ENCODE measurements at places on chromosomes 1 and 21. TPM values are rescaled to one million over a fixed set of nuclear protein-coding genes. Genes with fewer than 3 reads are reported as not detected.
A peak's percentile ranks its signal among the peaks of the same experiment; 100 is the strongest.

Gene ADAMTS5
- total RNA-seq = 10.7 TPM

Gene CRNN
- not detected for total RNA-seq

Gene AJAP1
- 0.35 TPM for total RNA-seq

Gene S100A5
- not detected for total RNA-seq

Gene TMEM79
- 6.7 TPM for total RNA-seq

Gene SPRR1A
- total RNA-seq = not detected

Gene RAP1A
- total RNA-seq = 41.4 TPM

DNA sequence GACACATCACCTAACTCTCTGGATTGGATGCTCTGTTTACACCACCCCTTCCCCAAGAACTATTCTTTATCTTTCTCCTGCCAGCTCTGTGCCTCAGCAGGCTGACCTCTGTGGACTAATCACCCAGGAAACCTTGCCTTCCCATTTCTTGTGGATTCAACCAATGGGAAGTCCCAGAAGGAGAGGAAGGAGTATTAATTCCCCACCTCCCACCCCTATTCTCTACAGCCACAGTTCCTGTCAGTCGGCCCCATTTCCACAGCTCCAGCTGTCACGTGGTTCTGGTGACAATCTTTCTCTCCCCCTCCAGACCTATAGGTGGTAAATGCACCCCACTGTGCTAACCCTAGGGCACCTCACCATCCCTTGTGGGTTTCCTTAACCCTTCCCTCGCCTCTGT, 46.8 kb upstream of the SSBP3 start:
- H3K4me3 ChIP-seq = no peak overlapping the region
- H3K4me1 ChIP-seq = no peaks in the 10 kb centered on the region
- no peaks in the 10 kb centered on the region for H3K27me3 ChIP-seq
- H3K27ac ChIP-seq = no peak overlapping the region
- no peak for DNase-seq
- H3K36me3 ChIP-seq = no peaks in the 10 kb centered on the region

DNA sequence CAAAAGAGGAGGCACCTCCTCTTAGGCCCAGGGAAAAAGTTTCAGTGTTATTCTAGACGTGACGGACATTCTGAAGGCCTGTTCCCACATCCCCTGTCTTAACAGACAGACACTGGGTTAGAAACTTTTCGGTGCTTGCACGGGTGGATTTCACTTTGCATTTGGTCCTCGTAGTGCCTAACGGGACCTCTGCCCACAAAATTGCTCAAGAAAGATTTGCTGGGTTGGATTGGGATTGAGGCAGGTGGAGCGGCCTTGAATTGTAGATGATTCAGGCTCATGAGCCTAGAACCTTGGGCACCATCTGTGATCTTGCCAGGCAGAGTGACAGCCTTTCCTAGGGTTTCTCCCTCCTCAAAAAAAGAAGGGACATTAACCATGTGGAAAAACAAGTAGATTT, 2.8 kb downstream of the PLA2G5 start:
- no peaks in the 10 kb centered on the region for H3K36me3 ChIP-seq
- DNase-seq = no peak
- peaks cover 3% of the 10 kb centered on the region for H3K4me1 ChIP-seq
- no peaks in the 10 kb centered on the region for H3K27me3 ChIP-seq
- H3K4me3 ChIP-seq = no peak overlapping the region
- no peak overlapping the region for H3K27ac ChIP-seq

- no peaks in the 10 kb centered on the region for H3K4me1 ChIP-seq
- no peak for DNase-seq
- H3K27me3 ChIP-seq = no peaks in the 10 kb centered on the region
- no peaks in the 10 kb centered on the region for H3K36me3 ChIP-seq
- no peak overlapping the region for H3K4me3 ChIP-seq
- H3K27ac ChIP-seq = no peak overlapping the region
Measured at GRCh38 chr21:27550287-27550686, 583.4 kb upstream of the ADAMTS5 start.

DNA sequence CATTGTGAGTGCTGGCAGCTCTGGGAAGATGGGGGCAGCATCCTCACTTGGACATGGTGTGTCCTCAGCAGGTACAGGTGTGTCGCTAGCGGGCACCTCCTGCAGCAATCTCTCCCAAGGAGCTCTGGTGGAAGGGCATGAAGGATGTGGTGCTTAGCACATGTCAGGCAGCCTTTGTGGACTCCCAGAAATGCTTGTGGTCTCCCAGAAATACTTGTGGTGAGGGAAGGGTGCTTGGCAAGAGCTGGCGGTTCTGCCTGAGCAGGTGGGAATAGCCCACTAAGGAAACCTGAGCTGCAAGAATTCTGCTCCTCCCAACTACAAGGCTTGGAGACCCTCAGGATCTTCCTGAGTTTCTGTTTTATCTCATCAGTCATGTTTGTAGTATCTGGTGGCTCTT, 371.6 kb downstream of the PRDM2 start:
- H3K27me3 ChIP-seq = no peaks in the 10 kb centered on the region
- H3K4me1 ChIP-seq = no peaks in the 10 kb centered on the region
- no peaks in the 10 kb centered on the region for H3K36me3 ChIP-seq
- H3K27ac ChIP-seq = no peak overlapping the region

DNA sequence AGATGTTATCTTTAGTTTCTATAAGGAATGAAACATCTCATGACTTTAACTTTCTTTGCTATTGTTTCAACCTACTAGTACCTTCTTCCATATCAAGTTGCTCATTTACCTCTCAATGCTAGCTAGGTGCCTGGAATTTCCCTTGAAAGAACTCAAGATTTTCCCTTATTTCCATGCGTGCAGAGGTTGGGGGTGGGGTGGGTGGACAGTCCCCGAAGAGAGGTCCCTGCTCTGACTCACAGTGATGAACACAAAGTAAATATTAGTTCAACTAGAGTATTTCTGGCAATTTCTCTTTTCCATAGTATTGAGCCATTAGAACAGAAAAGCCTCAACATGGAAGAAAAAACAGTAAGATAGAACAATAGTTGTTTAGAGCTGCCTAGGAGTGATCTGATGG, 239.0 kb upstream of the ZP4 start:
- no peaks in the 10 kb centered on the region for H3K27me3 ChIP-seq
- no peak overlapping the region for H3K4me3 ChIP-seq
- DNase-seq = no peak
- no peak overlapping the region for H3K27ac ChIP-seq
- H3K4me1 ChIP-seq = no peaks in the 10 kb centered on the region

GRCh38 chr1:50934838-50935237, 25.2 kb downstream of the FAF1 start:
- DNase-seq = no peak
- H3K27me3 ChIP-seq = no peaks in the 10 kb centered on the region
- H3K27ac ChIP-seq = no peak overlapping the region
- H3K36me3 ChIP-seq = no peaks in the 10 kb centered on the region

DNA sequence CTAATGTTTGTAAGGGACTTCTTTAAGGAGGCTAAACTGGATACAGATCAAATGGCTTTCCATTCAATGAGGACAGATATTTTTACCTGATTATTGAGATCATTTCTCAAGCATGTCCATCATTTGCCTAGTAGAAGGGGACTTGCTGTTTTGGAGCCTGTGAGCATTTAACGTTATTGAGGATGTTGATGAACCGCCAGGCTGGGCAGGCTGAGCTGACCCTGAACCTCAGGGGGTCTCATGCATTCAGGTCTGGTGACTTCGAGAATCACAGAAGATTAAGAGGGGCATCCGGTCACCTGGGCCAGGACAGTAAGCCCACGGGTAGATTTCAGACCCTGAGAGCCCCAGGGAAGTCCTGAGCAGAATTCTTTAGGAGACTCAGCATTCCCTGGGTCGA, 63.1 kb downstream of the BACE2 start:
- H3K4me1 ChIP-seq = no peaks in the 10 kb centered on the region
- no peak for DNase-seq
- H3K27ac ChIP-seq = peak overlapping the region; percentile 7
- H3K36me3 ChIP-seq = peaks cover 2% of the 10 kb centered on the region
- H3K4me3 ChIP-seq = no peak overlapping the region

DNA sequence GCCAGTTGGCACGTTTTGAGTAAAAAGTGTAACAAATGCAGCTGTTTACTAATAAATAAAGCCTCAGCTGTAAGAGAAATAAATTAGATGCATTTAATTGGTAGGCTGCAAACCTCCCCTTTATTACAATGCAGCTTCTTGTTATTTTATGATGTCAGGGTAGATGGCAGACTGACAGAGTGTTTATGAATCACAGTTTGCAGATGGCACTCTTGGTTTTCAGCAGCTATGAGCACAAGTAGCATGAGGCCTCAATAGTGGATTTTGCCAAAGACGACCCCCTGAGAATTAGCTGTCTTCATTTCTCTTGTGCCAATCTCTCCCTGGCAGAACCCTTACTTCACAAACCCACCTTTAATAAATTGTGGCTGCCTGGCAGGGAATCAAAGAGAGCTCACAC, 161.2 kb upstream of the C1orf87 start:
- H3K27ac ChIP-seq = no peak overlapping the region
- no peaks in the 10 kb centered on the region for H3K36me3 ChIP-seq
- H3K27me3 ChIP-seq = no peaks in the 10 kb centered on the region
- no peak overlapping the region for H3K4me3 ChIP-seq
- DNase-seq = no peak

GRCh38 chr1:5833911-5834310, 158.3 kb downstream of the NPHP4 start:
- H3K4me3 ChIP-seq = no peak overlapping the region
- no peaks in the 10 kb centered on the region for H3K4me1 ChIP-seq
- H3K27ac ChIP-seq = no peak overlapping the region
- H3K27me3 ChIP-seq = no peaks in the 10 kb centered on the region
- no peak for DNase-seq

GRCh38 chr1:208162903-208163302, 81.3 kb downstream of the PLXNA2 start:
- no peaks in the 10 kb centered on the region for H3K27me3 ChIP-seq
- no peak overlapping the region for H3K27ac ChIP-seq
- H3K4me1 ChIP-seq = peaks cover 60% of the 10 kb centered on the region
- peak; percentile 67 for DNase-seq
- H3K4me3 ChIP-seq = no peak overlapping the region

DNA sequence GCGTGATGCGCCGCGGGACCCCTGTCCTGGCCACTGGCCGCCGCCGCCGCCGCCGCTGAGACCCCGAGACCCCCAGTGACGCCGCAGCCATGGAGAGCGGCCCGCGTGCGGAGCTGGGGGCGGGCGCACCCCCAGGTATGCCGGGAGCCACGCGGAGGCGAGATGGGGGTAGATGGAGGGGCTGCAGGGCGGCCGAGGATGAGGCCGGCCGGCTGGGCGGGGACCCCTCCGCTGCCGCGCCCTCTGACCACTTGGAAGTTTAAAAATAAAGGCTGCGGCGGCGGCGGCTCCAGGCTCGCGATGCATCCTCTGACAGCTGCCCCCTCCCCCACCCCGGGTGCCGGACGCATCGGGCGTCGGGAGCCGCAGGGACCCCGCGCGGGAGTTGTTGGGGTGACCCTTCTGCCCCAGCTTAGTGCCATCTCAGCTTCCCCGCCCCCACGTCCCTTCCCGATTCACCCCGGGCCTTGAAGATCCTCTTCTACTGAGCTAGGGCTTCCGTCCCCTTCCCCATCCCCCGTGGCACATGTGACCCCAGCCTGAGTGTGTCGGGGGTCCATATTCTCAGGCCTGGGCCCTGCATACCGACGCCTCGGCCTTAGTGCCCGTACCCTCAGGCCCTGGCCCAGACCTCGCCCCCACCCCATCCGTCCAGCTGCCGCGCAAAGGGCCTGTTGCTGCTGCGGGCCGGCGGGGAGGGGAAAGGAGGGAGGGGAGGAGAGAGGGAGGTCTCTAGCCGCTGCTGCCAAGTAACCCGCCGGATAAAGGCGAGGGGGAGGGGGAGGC, 562 bp downstream of the MAP7D1 start:
- H3K36me3 ChIP-seq = no peaks in the 10 kb centered on the region
- peak overlapping the region; percentile 100 for H3K4me3 ChIP-seq
- peak overlapping the region; percentile 100 for H3K27ac ChIP-seq
- H3K27me3 ChIP-seq = no peaks in the 10 kb centered on the region

- H3K4me3 ChIP-seq = no peak overlapping the region
- H3K27me3 ChIP-seq = no peaks in the 10 kb centered on the region
- no peaks in the 10 kb centered on the region for H3K4me1 ChIP-seq
- no peaks in the 10 kb centered on the region for H3K36me3 ChIP-seq
Measured at GRCh38 chr1:209883341-209883971, 54.6 kb upstream of the SYT14 start.

DNA sequence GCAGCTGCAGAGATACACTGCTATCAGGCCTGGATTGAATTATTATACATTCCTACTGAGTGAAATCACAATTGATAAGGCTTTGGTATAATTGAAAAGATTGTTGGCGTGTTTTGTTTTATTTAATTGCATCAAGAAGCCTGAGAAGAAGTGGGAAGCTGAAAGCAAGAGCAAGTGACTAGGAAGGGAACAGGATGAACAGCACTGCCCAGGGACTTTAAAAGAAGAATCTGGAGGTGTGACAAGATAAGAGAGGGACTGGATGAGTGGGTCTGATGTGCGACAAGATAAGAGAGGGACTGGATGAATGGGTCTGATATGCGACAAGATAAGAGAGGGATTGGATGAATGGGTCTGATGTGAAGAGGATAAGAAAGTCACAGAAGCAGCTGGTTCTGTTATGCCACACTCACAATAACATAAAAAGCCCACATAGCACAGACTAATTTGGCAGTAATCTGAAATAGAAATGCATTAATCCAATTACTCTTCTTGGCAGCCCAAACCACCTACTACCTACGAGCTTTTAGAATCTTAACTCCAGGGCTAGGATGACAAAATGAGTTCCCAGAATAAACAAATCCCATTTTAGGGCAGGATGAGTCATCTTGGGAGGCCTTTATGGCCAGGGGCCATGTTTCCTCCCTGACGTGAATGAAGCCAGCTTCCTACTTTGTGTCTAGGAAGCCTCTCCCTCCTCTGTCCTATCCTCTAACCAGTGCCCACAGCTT, 129.7 kb downstream of the DUSP10 start:
- DNase-seq = peak; percentile 51
- H3K4me1 ChIP-seq = no peaks in the 10 kb centered on the region
- H3K4me3 ChIP-seq = no peak overlapping the region
- no peak overlapping the region for H3K27ac ChIP-seq
- no peaks in the 10 kb centered on the region for H3K36me3 ChIP-seq
- H3K27me3 ChIP-seq = no peaks in the 10 kb centered on the region

DNA sequence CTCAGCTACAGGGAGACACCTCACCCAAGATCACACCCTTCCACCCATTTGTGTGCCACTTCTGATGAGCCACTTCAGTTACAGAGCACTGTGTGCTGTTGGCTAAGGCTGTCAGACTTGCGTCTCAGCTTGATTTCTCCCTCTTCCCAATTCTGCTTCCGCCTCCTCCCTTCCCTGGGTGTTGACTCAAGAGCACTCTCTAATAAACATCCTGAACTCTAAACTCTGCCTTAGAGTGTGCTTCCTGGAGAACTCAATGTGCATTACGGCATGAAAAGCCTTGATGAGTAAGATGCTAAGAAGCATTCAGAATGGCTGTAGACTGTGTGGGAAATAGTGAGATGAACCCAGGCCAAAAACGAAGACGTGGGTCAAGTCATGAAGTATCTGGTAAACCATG, 54.9 kb upstream of the S1PR1 start:
- no peaks in the 10 kb centered on the region for H3K36me3 ChIP-seq
- no peak overlapping the region for H3K4me3 ChIP-seq
- H3K27me3 ChIP-seq = no peaks in the 10 kb centered on the region
- no peaks in the 10 kb centered on the region for H3K4me1 ChIP-seq

DNA sequence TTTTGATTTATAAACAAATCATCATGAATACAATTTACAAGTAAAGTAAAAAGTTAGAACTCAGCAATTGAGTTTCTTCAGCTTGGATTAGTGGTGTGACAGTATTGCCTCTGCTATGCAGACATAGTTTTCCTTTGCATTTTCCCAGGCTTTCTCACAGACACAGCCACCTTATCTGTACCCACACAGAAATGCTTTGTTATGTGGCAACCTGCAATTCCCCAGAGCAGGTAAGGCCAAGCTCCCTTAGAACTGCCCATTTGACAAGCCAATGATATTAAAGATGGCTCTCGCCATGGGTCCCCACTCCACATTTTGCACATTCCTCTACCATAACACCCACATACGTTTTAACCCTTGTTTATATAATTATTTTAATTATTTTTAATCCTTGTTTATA, 14.2 kb downstream of the FMO5 start:
- H3K4me1 ChIP-seq = peaks cover 37% of the 10 kb centered on the region
- no peaks in the 10 kb centered on the region for H3K27me3 ChIP-seq
- no peak overlapping the region for H3K27ac ChIP-seq
